Left kidney (tissue), 8 donors: ENCODE measurements at places on chromosomes 11 and 22.

DNA sequence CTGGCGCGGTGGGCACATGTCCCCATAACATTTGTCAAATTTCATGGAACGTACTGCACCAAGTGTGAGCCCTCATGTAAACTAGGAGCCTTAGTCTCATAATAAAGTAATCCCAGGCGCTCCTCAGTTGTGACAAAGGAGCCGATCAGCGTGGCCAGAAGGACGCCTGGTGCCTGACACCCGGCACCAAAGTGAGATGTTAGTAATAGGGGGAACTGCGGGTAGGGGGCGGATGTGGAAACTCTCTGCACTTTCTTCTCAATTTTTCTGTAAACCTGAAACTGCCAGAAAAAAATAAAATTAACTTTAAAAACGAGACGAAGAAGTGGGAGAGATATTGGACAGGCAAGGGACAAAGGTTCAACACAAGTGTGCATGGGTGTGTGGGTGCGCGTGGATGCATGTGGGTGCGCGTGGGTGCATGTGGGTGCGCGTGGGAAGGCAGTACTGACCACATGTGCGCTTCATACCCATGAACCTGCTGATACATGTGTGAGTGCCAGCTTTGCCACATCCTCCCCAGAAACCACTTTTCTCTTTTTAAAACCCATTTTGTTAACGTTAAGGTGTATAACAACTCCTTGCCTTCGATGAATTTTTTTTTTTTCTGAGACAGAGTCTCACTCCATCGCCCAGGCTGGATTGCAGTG, 55.4 kb upstream of the LINC01488 start:
- DNase-seq = no peak

GRCh38 chr11:15783619-15784018, 572.7 kb downstream of the SOX6 start:
- no peak for DNase-seq

DNA sequence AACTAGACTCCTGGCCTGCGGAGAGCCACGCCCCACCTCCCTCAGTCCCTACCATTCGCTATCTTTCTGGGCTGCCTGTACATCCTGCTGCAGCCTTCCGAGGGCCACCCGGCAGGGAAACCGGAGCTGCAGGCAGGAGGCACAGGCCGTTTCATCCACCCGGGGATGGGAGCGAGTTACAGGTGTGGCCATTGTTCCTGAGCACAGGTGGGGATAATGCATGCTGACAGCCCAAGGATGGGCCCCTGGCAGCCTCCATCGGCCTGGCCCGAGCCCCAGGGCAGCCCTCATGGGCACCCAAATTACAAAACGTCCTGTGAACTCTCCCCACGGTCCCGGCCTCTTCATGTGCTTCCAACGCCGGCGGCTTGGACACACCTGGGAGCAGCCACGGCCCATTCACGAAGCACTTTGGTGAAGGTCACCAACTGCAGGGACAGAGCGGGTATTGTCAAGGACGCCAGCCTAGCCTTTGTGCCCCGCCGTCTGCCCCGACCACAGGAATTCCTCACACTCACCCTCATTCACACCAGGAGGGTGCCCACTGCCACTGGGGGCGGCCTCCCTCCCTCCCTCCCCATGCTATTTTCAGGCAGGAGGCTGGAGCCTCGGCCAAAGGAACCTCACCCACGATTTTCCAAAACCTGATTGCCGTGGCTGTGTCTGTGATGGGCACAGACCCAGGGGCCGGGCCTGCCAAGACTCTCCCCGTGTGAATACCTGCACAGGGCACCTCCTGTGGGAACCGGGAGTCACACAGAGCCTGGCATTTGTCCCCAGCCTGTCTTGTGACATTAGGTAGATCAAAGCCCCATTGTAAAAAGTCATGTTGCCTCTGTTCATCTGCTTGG, 42.1 kb upstream of the MYEOV start:
- DNase-seq = no peak

- DNase-seq = no peak
Measured at GRCh38 chr11:203056-203944, 3.9 kb downstream of the BET1L start.

GRCh38 chr11:71266114-71266833, 13.9 kb upstream of the SHANK2 start:
- no peak for DNase-seq

- DNase-seq = no peak
Measured at GRCh38 chr11:15806217-15806616, 550.1 kb downstream of the SOX6 start.

- no peak for DNase-seq
Measured at GRCh38 chr11:61108847-61109585, 6.7 kb downstream of the CD5 start.

DNA sequence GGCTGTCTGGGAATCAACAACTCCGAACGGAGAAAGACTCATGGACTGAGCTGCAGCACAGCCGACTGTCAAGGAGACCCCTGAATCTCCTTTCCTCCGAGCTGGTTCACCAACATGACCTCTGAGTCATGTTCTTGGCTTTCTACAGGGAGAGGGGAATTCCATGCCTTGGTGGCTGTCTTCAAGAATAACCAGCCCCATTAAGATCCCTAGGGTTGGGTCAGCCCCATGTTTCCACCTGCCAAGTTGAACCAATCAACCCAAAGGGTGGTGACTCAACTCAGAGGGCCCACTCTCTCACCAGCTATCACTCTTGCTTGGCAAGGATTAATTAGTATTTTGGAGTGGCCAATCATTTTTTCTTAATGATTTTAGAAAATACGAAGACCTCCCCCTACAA, 28.3 kb upstream of the IGSF22 start:
- no peak for DNase-seq

- no peak for DNase-seq
Measured at GRCh38 chr11:11588891-11589290, 32.9 kb downstream of the GALNT18 start.
